ENCODE measurements at places on chromosomes 4 and X. TPM values are rescaled to one million over a fixed set of nuclear protein-coding genes. Genes with fewer than 3 reads are reported as not detected.

KIT gene
- total RNA-seq: 2.8 TPM

KCND1 gene
- total RNA-seq: 0.56 TPM

HPGDS gene
- 0.28 TPM for total RNA-seq

STIM2 gene
- 12.5 TPM for total RNA-seq

MAGED2 gene
- 249 TPM for total RNA-seq

GPR173 gene
- total RNA-seq: 2.0 TPM

AKAP17A gene
- total RNA-seq: 30.7 TPM

MAGEA4 gene
- total RNA-seq: not detected

SYTL4 gene
- 18.0 TPM for total RNA-seq

PAGE2B gene
- total RNA-seq: not detected

CSAG3 gene
- not detected for total RNA-seq

IL3RA gene
- 0.19 TPM for total RNA-seq

ENAM gene
- under 0.01 TPM for total RNA-seq

CDS1 gene
- under 0.01 TPM for total RNA-seq

FOXP3 gene
- not detected for total RNA-seq

NUP62CL gene
- total RNA-seq: not detected

SPARCL1 gene
- 0.56 TPM for total RNA-seq

CT45A10 gene
- not detected for total RNA-seq

BCLAF3 gene
- total RNA-seq: 6.8 TPM

KDR gene
- total RNA-seq: 33.7 TPM

GPR50 gene
- not detected for total RNA-seq

All from regular cardiac myocyte (primary cell).